ENCODE measurements at places on chromosomes 3 and 15.

DNA sequence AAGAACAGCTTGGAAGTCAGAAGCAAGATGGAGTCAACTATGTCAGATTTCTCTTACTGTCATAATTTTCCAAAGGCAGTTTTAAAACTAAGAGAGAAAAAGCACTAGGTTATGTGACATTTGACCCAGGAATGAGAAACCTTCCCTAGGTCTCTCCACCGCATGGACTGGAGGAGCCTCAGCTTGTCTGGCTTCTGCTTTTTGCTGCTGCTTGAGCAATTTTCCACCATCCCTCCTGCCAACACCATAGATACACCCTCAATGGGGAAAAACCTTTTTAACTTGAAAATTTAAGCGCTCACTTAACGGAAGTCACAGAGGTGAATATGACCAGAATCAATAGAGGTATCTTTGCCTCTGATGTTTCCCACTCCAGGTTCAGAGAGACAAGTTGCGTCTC lies 17.8 kb upstream of the IREB2 start:
- no peak for DNase-seq

DNA sequence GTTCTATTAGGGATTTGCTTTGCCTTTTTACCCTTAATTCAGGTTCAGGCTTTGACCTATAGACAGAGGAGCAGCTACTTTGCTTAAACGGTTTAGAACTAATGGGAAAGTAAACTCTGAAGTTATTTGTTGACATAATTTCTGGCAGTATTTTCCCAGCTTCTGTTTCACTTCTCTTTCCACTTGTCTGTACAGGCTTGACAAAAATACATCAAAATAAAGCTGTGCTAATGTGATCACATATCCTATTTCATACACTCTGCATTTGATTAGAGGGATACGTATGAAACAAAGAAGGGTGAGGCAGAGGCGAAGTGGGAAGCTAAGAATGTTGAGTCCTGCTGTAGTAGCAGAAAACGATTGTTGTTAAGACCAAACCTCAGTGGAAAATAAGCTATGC lies 389.1 kb upstream of the RARB start:
- DNase-seq: no peak

GRCh38 chr3:156160647-156161046 lies 40.3 kb downstream of the KCNAB1 start:
- DNase-seq: no peak

DNA sequence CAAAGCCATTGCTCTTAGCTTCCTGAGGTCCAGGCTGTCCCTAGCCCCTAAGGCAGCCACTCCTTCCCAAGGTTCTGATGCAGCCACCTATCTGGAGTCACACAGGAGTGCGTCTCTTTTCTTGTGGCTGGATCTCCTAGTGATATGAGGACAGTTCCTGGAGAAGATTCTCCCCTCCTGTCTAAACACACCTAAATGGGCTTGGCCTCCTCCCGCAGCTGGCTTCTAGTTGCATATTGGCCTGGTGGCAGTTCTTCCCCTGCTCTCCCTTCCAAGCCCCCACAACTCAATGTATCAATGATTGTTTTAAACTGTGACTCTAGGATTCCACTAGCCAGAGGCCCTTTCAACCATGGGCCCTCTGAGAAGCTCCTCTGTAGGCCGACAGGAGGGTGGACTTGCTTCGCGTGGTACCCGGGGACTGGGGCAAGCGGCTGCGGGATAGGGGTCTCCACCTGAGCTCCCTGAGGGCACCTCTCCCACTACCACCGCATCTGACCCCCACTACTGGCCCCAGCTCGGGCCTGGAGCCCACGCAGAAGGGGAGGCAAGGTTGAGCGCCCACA lies 1.4 kb downstream of the ITGA11 start:
- no peak for DNase-seq

GRCh38 chr15:90225504-90226234 lies 8.1 kb downstream of the CIB1 start:
- peak; percentile 87 for DNase-seq

- no peak for DNase-seq
Observed at GRCh38 chr15:51130344-51130743, 35.6 kb upstream of the TNFAIP8L3 start.

Measured in NCI-H146 (cell line).